ENCODE measurements at places on chromosomes 12 and 14.

GRCh38 chr12:98401427-98401826, 114.0 kb upstream of the TMPO start:
- DNase-seq, result no peak

DNA sequence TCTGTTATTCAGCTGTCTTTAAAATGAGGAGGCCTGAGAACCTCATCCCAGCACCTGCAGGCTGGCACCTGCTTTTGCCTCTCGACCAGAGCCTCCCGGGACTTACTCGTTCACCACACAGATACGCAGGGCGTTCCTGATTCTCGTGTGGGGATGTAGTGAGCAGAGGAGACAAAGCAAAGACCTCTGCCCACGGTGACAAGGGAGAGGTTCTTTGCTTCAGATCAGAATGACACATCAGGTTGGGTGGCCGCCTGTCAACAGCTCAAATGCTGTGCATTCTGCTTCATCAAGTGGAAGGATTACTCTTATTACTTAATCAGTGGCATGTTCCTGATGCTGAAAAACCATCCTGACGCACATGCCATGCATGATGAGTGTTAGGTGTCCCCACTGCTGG, 24.4 kb downstream of the DEGS2 start:
- no peak for DNase-seq

- DNase-seq, result no peak
Measured at GRCh38 chr14:21612324-21612723, 22.4 kb downstream of the OR10G2 start.

DNA sequence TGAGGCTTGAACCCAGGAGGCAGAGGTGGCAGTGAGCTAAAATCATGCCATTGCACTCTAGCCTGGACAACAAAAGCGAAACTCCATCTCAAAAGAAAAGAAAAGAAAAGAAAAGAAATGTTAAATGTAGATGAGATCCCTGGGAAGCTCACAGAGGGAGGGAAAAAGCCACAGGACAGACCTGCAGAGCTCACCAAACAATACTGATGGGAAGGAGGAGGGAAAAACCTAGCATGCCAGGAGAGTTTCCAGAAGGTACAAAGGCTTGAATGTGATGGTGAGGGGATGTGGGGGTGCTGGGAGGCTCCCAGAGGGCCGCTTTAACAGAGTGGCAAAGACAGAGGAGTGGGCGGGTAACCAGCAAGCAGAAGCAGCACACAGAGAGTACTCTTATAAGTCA, 72.3 kb downstream of the PTPN21 start:
- DNase-seq, result no peak

- DNase-seq, result no peak
Measured at GRCh38 chr14:71625175-71625574, 307.1 kb upstream of the RGS6 start.

GRCh38 chr12:3189282-3189681, 112.1 kb downstream of the TSPAN9 start:
- DNase-seq, result no peak

DNA sequence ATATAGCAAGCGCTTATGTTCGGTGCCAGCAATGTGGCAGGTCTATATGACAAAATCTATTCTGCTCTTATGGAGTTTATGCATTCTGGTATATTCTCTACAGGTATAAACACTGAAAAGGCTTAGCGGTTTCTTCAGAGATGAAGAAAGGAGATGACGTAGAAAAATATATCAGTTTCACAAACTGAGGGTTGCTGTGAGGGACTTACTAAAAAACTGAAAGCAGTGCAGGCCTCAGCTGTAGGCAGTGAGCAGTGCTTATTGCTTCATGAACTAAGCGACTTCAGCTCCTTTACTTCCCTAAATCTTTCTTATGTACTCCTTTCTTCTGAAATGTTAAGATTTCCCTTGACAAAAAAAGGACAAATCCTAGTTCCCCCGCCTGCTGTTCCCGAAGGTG, 4.5 kb downstream of the DDX47 start:
- DNase-seq, result no peak

- DNase-seq, result no peak
Measured at GRCh38 chr14:33679461-33680225, 271.2 kb downstream of the EGLN3 start.

DNA sequence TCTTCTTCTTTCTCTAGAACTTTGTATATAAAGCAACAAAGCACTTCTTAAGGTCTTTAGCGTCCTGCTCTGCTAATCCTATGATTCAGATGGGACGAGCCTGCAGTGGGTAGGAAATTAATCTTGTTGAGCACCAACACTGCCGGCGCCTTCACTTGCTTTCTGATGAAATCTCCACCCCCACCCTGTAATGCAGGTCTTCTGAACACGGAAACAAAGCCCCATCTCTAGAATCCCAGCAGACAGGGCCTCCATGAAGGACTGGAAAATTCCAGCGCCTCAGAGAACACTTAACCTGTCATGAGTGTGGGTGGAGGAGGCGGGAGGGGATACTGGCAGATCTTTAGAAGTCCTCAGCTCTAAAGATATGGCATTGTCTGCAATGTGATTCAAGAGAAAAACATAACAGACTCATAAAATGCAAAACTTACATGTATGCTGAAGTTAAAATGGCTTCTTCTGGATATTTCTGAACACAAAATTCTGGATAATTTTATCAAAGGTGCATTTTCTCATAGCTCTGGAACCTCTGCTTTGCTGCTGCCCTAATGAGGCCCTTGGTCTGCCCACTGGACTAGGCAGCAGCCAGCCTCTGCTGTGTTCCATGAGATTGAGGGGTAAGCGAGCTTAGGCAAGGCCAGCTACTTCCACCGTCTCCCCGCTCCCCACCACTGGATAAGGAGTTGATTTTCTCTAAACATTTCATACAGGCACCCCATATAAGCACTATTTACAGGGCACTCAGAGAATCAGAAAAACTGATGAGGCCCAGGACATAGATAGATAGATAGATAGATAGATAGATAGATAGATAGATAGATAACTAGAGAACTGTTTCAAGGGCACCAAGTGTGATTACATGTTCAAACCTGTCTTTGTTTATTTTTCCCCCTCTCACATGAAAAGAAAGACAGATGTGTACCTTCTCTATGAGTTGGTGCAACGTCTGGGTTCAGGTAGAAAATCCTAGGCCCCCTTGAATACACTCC, 43.1 kb downstream of the ZFP36L1 start:
- no peak for DNase-seq

DNA sequence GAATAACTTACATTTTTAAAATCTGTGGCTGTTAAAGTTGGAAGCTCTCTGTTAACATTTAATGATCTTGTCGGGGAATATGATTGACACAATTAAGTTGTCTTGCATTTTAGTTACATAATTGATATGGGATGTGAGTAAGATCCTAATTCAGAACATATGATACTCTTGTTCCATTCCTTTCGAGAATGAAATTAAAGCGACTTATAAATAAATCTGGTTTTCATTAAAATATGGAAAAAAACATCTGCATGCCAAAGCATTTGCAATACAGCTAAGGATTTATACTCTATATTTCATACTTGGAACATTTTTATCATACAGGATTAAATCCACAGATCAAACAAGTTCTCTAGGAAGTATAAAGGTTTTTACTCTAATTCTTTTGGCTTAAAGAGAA, 52.0 kb downstream of the SLC38A6 start:
- no peak for DNase-seq

GRCh38 chr12:24705741-24706358, 243.1 kb downstream of the BCAT1 start:
- no peak for DNase-seq

DNA sequence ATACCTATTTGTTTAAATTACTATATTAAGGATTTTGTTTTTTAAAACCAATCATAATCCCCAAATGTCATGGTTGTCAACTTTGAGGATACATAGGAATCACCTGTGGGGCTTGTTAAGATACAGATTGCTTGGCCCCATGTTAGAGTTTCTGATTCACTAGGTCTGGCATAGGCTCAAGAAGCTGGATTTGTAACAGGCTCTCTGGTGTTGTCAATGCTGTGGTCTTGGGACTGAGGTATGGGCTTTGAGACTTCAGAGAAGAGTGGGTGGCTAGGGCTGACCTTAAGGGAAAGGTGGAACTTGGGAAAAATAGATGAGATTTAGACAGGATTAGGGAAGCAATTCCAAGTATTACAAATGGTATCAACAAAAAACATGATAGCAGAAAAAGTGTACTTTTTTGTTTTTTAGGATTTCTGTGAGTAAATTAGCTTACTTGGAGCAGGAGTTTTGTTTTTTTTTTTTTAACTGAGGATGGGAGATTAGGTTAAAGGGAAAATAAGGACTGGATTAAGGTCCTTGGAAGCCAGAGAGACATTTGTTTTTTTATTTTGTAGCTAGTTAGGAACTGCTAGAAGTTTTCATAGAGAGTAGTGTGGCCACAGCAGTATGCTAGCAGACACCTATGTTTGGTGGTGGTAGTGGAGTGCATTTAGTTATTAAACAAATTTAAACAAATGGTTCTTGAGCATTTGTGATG, 88.6 kb downstream of the RAD51B start:
- no peak for DNase-seq

- peak; percentile 70 for DNase-seq
Measured at GRCh38 chr12:1605129-1606020, 11.0 kb upstream of the FBXL14 start.

GRCh38 chr14:73209953-73210352, 27.4 kb upstream of the PAPLN start:
- no peak for DNase-seq

DNA sequence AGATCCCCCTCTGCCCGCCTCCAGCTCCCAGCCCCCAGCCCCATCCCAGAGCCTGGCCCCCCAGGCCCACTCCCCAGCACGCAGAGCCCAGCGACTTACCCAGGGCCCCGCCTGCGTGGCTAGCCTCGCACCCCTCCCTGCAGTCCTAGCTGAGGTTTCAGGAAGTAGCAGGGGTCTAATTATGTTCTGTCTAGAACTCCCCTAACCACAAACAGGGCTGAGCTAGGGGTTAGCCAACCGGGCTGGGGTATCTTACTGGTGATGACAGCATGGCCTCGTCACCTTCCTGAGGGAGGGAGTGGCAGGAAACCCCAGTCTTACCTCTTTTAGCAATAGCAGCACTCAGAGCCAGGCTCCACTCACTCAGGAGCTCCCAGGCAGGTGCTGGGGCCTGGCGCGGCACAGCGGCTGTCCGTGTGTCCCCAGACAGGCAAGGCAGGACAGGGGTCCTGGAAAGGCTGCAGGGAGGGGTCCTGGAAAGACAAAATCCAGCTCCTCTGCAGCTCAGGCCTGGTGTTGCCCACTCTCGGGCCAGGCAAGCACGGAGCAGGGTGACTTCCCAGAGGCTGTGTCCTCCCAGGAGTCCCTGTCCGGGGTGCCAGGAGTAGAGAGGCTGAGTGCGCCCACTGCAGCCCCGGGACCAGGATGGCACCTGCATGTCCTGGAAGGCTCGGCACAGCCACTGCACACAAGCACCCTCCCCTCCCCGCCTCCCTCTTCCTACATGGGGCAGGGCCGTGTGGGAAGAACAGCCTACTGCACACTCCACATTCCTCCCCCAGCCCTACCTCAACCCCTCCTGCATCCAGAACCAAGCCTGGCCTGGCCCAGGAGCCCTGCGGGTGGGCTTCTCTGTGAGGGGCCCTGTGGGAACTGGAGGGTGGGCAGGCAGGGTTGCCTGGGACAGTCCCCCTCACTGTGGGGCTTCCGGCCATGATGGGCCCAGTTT, at the start of gene GPR132:
GPR132 (minus strand) TSS at position 151 of the 949 bp plus-strand sequence. CDS start 10,010 bp downstream, outside the sequence.
- no peak for DNase-seq

GRCh38 chr14:84610086-84610485, 919.9 kb upstream of the FLRT2 start:
- no peak for DNase-seq

DNA sequence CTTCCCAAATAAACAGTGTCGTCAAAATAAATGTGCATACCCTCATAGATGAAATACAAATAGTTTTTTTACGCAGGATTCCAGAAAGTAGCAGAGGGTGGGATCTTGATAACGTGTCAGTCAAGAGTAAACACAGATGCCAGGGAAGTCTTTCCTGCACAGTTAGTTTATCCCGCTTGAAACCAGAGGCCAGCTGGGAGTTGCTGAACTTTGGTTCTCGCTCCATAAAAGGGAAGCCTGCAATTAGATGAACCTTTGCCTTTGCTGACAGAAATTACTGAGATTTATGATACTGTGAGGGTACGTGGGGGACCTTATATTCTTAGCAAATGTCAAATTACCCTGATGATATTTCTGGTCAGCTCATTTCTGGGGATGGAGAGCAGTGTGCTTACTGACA, 18.9 kb downstream of the FAR2 start:
- DNase-seq, result no peak

DNA sequence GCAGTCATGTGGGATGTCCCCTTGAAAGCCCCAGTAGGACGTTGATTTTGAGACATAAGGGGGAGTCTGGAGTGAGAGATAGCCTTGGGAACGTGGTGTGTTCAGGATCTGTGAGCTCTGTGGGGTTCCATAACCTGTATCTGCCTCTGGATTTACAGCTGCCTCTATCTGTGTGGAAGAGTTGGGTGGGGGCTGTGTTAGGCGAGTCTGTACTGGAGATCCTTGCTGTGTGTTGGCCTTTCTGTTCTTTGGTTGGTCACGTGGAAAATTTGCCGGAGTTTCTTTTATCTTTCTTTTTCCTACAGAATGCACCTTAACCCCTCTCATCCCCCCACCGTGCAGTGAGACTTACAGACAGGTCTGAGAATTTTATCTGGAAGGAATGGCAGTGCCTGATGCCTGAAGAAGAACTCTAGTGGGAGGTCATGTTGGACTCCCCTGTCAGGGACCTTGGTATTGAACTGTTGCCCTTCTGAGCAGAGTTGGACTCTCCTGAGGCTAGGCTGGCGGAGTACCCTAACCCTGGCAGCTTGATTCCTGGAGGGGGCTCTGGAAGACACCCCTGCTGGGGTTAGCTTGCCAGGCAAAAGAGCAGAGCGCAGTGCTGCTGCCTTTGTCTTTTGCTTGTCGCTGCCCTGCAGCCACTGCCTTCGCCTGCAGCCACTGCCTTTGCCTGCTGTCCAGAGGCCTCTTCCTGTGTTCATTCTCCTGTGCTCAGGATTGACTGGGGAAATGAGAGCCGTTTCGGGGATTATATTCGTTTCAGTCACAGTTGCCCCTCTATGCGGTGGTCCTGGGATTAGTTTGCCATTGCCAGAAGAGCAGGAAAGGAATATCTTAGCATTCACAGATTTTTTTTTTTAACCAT, 34.1 kb downstream of the ZNF664 start:
- no peak for DNase-seq

GRCh38 chr12:107594995-107595394, 90.6 kb upstream of the PWP1 start:
- DNase-seq, result no peak

GRCh38 chr12:24133384-24133783, 183.9 kb upstream of the SOX5 start:
- no peak for DNase-seq

GRCh38 chr12:97375310-97375709, 87.3 kb upstream of the RMST start:
- no peak for DNase-seq

- DNase-seq, result no peak
Measured at GRCh38 chr12:67483871-67484554, 164.5 kb upstream of the DYRK2 start.

GRCh38 chr12:19645823-19646222, 206.5 kb downstream of the AEBP2 start:
- DNase-seq, result no peak

All from C1 segment of cervical spinal cord (tissue), 14 donors.